Neural progenitor cell (in vitro differentiated cells): ENCODE measurements at places on chromosomes 16 and 17. TPM values are rescaled to one million over a fixed set of nuclear protein-coding genes. Genes with fewer than 3 reads are reported as not detected.

G6PC1 gene
- total RNA-seq = not detected in 2 replicates

CDH1 gene
- 1.9 and 3.3 TPM in 2 replicates for total RNA-seq

NAGS gene
- 1.8 and 2.2 TPM in 2 replicates for total RNA-seq

ATP1B2 gene
- 0.37 and 1.4 TPM in 2 replicates for total RNA-seq

MYCBPAP gene
- total RNA-seq = 3.5 and 3.8 TPM in 2 replicates

FZD2 gene
- total RNA-seq = 56.6 and 188 TPM in 2 replicates

SHCBP1 gene
- total RNA-seq = 13.4 and 18.7 TPM in 2 replicates

RAC3 gene
- total RNA-seq = 31.6 and 81.2 TPM in 2 replicates

NPEPPS gene
- total RNA-seq = 92.5 and 121 TPM in 2 replicates

ICAM2 gene
- total RNA-seq = not detected in 2 replicates

KRTAP4-3 gene
- total RNA-seq = not detected in 2 replicates

KCNJ18 gene
- total RNA-seq = not detected in 2 replicates

SLC35G6 gene
- total RNA-seq = not detected in 2 replicates

NRN1L gene
- 0.54 and 2.0 TPM in 2 replicates for total RNA-seq

KRT32 gene
- total RNA-seq = not detected in 2 replicates

SLC38A8 gene
- total RNA-seq = not detected in 2 replicates

MFAP4 gene
- 0.22 TPM in 1 of 2 replicates, not detected in the other for total RNA-seq

DNAH3 gene
- total RNA-seq = 0.92 and 1.1 TPM in 2 replicates

RPRML gene
- total RNA-seq = 0.65 TPM in 1 of 2 replicates, not detected in the other

CHST4 gene
- 0.09 TPM in 1 of 2 replicates, not detected in the other for total RNA-seq

PHOSPHO1 gene
- total RNA-seq = 0.06 TPM in 1 of 2 replicates, not detected in the other

DNAI2 gene
- not detected in 2 replicates for total RNA-seq

CEP295NL gene
- 0.28 and 0.39 TPM in 2 replicates for total RNA-seq

TBC1D3C gene
- not detected in 2 replicates for total RNA-seq

ADAP2 gene
- 0.99 and 1.3 TPM in 2 replicates for total RNA-seq

EMC8 gene
- 25.1 and 38.7 TPM in 2 replicates for total RNA-seq

KRTAP16-1 gene
- total RNA-seq = not detected in 2 replicates

ZNF821 gene
- total RNA-seq = 10.3 and 23.6 TPM in 2 replicates

SLC5A10 gene
- total RNA-seq = not detected in 2 replicates

KRT17 gene
- not detected in 2 replicates for total RNA-seq

NLRC5 gene
- not detected in 2 replicates for total RNA-seq

HOXB7 gene
- not detected in 2 replicates for total RNA-seq

TRPV3 gene
- total RNA-seq = 1.5 and 1.9 TPM in 2 replicates

IL17C gene
- total RNA-seq = not detected in 2 replicates

KIF18B gene
- total RNA-seq = 15.1 and 46.0 TPM in 2 replicates

MEOX1 gene
- 0.59 TPM in 1 of 2 replicates, not detected in the other for total RNA-seq

C17orf100 gene
- 3.8 and 3.9 TPM in 2 replicates for total RNA-seq

CPNE7 gene
- total RNA-seq = 5.2 and 21.1 TPM in 2 replicates

VAT1L gene
- 43.2 and 43.8 TPM in 2 replicates for total RNA-seq

ABCA9 gene
- total RNA-seq = 0.03 and 0.13 TPM in 2 replicates

PRR11 gene
- 44.3 and 51.9 TPM in 2 replicates for total RNA-seq

MC1R gene
- 1.7 and 5.5 TPM in 2 replicates for total RNA-seq

SULT1A3 gene
- total RNA-seq = 6.2 and 8.5 TPM in 2 replicates

KRTAP1-5 gene
- not detected in 2 replicates for total RNA-seq

MYH1 gene
- total RNA-seq = not detected in 2 replicates

SLFN14 gene
- not detected in 2 replicates for total RNA-seq

TBC1D3E gene
- total RNA-seq = not detected in 2 replicates

TP53TG3B gene
- total RNA-seq = not detected in 2 replicates

FOXK2 gene
- 28.1 and 45.9 TPM in 2 replicates for total RNA-seq

ABCA3 gene
- 9.7 and 10.8 TPM in 2 replicates for total RNA-seq

PRSS21 gene
- not detected in 2 replicates for total RNA-seq

RNF43 gene
- 0.50 TPM in 1 of 2 replicates, not detected in the other for total RNA-seq

CPPED1 gene
- total RNA-seq = 6.0 and 9.7 TPM in 2 replicates

DHRS7B gene
- total RNA-seq = 21.6 and 29.9 TPM in 2 replicates

MSLN gene
- 0.82 and 1.2 TPM in 2 replicates for total RNA-seq

NGFR gene
- total RNA-seq = 6.6 and 18.4 TPM in 2 replicates
